ENCODE measurements at places on chromosomes 13 and 19. TPM values are rescaled to one million over a fixed set of nuclear protein-coding genes. Genes with fewer than 3 reads are reported as not detected.

AMER2 gene
- total RNA-seq, result not detected

- no peak for DNase-seq
These were observed 22.5 kb downstream of the SAFB start for GRCh38 chr19:5645409-5645808.

DNA sequence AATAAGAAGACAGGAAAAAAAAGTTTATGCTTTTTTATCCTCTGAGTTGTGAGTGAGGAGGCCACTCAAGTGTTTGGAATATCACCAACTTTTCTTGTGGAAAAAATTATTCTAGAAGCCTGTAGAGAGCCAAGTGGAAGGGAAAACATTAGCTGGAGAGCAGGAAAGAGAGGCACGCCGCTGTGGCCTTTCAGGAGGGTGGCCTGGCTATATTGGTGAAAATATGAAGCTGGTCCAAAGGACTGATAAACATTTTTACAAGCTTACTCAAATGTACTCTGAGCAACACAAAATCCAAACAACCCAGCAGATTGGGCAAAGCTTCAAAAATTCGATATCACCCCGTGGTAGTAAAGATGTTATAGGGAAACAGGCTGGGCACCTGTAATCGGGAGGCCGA, 2.3 kb upstream of the EIF3G start:
- no peak for DNase-seq

ADAMTSL5 gene
- 0.82 TPM for total RNA-seq
